H9 (cell line): ENCODE measurements at places on chromosomes 1 and 21.
A peak's percentile ranks its signal among the peaks of the same experiment; 100 is the strongest.

DNA sequence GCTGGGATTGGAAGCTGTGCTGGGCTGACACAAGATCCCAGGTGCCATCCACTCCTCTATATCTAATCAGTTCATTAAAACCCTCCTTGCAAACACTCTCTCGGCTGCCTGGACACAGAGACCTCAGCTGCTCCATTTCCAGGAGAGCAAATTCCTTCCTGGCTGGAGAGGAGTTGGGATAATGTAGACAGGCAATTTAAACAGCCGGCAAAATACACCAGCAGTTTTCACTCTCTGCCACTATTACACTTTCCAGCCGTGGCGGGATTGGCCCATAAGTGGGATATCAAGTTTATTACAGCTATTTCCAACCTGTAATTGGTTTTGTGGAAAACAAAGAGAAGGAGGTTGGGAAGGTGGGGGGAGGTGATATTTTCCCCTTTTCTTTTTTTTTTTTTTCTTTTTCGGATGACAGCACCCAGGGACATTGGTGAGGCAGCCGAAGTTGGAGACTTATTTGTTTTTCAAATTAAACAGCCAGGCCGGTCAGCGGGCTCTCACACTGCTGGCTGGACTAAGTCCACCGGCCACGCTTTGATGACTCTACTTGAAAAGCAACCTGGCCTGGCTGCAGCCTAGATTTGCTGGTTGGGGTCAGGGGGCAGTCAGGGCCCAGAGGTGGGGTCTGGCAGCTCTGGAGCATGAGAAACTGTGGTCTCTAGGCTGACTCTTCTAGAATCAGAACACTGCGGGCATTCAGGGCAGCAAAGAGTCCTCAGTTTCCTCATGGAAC lies 177.4 kb downstream of the IGSF21 start:
- no peak for DNase-seq

- peak; percentile 52 for DNase-seq
Observed at GRCh38 chr1:10824821-10825540, 28.5 kb upstream of the CASZ1 start.

DNA sequence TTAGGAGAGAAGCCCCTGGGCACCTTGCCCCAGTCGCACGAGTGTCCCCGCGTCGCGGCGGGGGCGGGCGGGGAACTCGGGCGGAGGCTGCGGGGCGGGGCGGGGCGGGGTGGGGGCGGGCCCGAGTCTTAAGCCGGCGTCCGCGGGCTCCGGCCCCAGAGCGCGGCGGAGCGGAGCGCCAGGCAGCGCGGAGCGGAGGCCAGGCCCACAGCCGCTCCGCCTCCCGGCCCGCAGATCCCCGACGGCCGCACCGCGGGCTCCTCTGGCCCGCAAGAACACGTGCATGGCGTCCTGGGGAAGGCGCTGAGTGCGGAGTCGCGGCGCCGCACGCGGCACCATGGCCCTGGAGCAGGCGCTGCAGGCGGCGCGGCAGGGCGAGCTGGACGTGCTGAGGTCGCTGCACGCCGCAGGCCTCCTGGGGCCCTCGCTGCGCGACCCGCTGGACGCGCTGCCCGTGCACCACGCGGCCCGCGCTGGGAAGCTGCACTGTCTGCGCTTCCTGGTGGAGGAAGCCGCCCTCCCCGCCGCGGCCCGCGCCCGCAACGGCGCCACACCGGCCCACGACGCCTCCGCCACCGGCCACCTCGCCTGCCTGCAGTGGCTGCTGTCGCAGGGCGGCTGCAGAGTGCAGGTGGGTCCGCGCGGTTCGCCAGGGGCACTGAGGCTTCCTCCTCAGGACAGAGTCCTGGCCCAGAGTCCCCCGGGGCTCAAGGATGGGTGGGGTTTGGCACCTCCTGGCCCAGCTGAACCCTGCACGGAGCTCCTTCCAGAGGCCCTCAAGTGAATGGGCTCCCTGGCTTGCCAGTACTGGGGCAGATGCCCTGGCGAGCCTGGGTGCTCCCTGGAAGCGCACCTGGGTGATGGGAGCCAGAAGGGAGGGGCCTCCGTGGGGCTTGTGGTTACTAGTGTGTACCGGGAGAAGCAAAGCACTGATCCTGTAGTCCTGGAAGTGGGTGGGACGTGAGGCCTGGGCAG lies at the start of gene ESPN:
Gene ESPN, plus strand, starts transcription at position 158 of the 975 bp plus-strand sequence. Its CDS starts 180 bp downstream, at position 338.
- no peak for DNase-seq

DNA sequence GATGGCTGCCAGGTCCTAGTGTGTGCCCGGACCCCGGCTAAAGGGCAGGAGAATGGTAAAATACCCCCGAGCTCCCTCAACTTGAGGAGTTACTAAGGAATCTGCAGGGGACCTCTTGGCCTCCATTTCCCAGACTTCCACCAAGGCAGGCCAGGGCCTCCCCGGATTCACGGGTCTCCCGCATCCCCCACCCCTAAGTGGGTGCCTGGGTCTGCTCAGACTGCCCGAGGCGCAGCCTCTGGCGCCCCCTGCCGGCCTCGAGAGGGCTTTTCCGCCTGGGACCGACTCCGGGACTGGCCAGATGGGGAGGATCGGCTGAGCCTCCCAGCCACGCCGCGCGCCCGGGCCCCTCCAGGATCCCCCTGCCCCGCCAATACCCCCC lies 1.7 kb downstream of the PLEKHG5 start:
- peak; percentile 82 for DNase-seq

- DNase-seq, result no peak
Observed at GRCh38 chr1:202551683-202552082, 158.6 kb downstream of the SYT2 start.

- DNase-seq, result no peak
Observed at GRCh38 chr1:227577500-227577899, 14.1 kb downstream of the ZNF678 start.

GRCh38 chr1:66291531-66291864 lies 242.5 kb upstream of the SGIP1 start:
- no peak for DNase-seq

DNA sequence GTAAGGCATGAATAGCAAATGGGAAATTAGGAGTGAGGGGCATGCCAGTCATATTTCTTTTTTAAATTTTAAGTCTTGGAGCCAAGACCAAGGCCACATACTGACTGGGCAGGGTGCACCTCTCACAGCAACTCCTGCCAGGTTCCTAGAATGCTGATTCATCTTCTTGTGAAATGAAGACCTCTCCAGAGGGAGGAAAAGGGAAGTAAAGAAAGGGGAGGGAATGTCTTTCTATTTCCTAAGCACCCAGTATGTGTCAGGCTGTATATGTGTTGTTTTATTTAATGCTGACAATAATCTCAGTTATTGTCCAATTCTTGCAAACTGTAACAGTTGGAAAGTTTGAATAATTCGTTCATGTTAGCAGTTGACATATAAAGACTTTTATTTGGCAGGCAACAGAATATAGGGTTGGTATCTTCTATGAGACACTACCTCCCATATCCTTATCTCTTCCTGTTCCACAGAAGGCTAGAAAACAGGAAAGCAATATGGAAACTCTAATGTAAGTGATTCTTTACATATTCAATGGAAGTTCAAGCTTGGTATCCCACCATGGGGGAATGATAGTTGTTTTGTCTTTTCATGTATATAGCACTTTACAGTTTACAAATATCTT lies 259.1 kb upstream of the USP24 start:
- no peak for DNase-seq

DNA sequence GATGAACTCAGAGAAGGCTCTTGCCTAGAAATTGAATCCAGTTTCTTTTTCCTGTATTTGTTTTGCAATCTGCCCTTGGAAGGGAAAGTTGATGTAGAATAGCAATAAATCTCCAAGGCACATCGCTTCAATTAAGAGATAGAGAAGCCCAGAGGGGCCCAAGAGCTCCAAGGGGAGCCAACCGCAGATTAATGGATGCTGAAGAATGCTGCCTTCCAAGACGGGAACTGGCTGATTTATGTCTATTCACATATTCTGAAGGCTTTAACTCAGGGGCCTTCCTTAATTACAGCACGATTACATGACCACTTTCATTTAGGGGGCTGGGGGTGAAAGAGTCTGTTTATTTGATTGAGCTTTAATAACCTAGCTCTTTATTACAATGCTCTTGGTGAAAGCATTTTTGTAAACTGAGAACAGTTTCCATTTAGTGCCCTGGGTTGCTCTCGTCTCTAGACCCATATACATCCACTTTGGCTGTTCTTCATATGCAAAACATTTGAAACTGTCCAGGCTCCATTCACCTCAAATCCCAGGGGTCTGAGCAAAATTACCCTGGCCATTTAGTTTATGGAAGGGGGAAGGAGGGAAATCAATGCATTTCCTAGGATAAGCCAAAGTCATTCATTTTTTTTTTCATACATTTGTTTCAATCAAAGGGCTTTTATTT lies 87.4 kb upstream of the CLDN14 start:
- DNase-seq, result no peak
